ENCODE measurements at places on chromosomes 4 and X. TPM values are rescaled to one million over a fixed set of nuclear protein-coding genes. Genes with fewer than 3 reads are reported as not detected.

DNA sequence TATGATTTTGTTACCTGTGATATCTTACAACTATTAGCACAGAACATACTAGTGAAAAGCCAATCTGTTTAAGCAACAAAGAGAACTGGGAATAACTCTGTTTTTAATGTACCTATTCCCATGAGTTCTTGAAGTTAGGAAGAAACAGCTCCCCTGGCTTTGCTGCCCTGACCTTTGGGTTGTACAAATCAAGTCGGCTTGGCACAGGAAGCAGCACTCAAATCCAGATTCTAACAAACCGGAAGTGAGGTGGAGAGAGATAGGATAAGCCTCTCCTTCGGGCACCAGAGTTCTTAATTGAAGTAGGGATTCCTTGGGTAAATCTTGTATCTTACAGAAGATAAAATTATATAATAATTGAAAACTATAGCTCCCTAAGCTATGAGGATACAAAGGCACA lies 144.8 kb upstream of the CPEB2 start:
- no peak for DNase-seq
- peaks cover 7% of the 10 kb centered on the region for H3K36me3 ChIP-seq
- no peaks in the 10 kb centered on the region for H3K27me3 ChIP-seq
- H3K4me3 ChIP-seq = no peak overlapping the region
- H3K4me1 ChIP-seq = peaks cover 18% of the 10 kb centered on the region

INTU gene
- total RNA-seq = 4.8 TPM

DNA sequence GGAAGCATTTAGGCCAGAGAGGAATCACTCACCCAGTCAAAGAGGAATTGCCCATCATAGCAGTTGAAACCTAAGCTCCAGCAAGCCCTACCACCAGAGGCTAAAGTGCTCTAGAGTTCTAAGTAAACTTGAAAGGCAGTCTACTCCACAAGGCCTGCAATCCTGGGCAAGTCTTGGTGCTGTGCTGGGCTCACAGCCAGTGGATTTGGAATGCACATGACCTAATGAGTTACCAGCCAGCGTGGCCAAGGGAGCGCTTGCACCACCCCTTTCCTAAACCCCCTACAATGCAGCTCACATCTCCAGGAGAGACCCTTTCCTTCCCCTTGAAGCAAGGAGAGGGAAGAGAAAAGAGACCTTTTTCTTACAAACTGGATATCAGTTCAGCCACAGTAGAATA lies 445.7 kb downstream of the GASK1B start:
- no peaks in the 10 kb centered on the region for H3K4me1 ChIP-seq
- DNase-seq = no peak
- H3K4me3 ChIP-seq = no peak overlapping the region
- no peaks in the 10 kb centered on the region for H3K27me3 ChIP-seq
- no peak overlapping the region for H3K27ac ChIP-seq

GRCh38 chrX:46589977-46590723 lies 16.6 kb downstream of the CHST7 start:
- peaks cover 6% of the 10 kb centered on the region for H3K36me3 ChIP-seq
- H3K4me3 ChIP-seq = peak overlapping the region; percentile 18
- H3K27ac ChIP-seq = peak overlapping the region; percentile 31
- H3K27me3 ChIP-seq = no peaks in the 10 kb centered on the region
- peak; percentile 20 for DNase-seq
- peaks cover 28% of the 10 kb centered on the region for H3K4me1 ChIP-seq

DNA sequence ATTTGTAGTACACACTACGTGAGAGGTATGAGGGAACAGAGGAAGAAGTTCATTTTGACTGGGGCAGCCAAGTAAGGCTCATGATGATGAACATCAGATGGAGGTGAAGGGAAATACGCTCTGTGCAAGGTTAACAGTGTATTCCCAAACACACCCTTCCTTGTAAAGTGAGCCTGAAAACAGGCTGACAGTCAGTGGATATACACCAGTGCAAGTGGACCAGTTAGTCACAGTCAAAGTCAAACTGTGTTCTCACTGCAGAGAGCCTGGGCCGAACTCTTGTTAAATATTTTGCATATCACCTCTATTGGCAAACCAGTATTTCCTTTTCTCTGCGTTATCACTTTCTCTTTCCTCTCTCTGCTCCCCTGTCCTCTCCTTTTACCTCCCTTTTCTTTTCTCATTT lies 23.4 kb upstream of the RHOH start:
- no peaks in the 10 kb centered on the region for H3K27me3 ChIP-seq
- DNase-seq = no peak

IL21 gene
- total RNA-seq = not detected

GRCh38 chr4:58070726-58071125 lies 960.5 kb upstream of the IGFBP7 start:
- H3K4me3 ChIP-seq = no peak overlapping the region
- no peaks in the 10 kb centered on the region for H3K4me1 ChIP-seq
- H3K36me3 ChIP-seq = no peaks in the 10 kb centered on the region
- H3K27ac ChIP-seq = no peak overlapping the region
